Daoy (cell line): ENCODE measurements at places on chromosomes 1 and 21. TPM values are rescaled to one million over a fixed set of nuclear protein-coding genes. Genes with fewer than 3 reads are reported as not detected.

RGL1 gene
- 5.4 and 8.1 TPM in 2 replicates for total RNA-seq

GBP6 gene
- 0.11 TPM in 1 of 2 replicates, not detected in the other for total RNA-seq

NTMT2 gene
- not detected in 2 replicates for total RNA-seq

- no peak for DNase-seq
These were observed 21.1 kb downstream of the ATP8B2 start for GRCh38 chr1:154346276-154346917.

DNA sequence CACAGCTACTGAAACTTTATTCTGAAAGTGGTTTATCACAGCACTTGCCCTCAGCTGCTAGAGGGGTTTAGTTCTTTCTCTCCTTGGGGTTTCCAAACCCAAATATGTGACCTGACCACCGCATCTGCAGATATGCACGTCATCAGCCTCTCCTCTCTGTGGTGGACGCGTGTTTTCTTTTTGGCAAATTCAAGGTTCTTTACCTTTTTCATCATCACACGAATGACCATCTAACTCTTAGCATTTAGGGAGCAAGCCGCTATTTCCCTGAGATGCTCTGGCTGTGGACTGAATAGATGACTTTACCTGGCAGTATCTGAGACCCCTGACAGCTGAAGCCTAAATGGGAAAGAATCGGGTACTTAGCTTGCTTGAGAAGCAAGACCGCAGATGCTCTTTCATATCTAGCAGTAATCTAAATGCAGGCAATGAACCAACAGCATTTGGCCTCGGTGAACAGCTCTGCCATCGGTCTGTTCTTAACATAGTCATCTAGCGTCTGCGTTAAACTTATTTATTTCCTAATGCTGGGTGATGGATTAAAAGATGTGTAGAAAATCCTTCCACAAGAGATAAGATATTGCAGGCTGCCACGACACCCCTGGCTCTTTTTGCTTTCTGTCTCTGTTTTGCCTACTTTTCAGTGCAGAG, 463.4 kb downstream of the CAMTA1 start:
- no peak for DNase-seq

DNA sequence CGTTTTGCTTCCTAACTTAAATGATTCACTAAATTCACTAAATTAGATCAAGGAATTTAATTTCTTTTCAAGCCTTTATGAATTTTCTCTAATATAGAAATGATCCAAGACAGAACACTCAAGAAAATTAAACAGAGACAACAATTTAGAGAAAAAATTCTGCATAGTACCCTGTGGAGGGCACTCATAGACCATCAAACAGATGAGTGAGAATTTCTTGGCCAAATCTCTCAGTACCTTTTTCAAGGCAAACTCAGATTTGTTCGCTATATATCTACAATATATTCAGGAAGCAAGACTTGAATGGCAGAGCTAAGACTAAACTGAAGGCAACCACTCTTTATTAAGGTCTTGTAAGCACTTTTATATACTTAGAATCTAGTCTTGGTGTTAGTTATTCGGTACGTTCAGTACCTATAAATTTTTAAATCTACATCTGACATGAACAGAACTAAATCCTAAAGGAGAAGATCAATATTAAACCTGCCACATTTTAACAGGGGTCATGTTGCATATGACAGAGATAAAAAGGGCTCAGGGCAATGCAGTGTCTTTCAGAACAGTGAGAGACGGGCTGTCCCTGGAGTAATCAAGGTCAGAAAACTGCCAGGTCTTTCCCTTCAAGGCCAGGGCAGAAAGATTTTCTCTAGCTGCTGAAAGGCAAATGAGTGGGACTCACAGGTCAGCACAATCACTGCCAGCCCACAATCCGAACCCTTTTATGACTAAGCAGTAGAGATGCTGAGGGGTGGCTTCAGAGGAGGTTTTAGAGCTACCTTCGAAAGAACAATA, 118.8 kb upstream of the TMPRSS15 start:
- no peak for DNase-seq

DNA sequence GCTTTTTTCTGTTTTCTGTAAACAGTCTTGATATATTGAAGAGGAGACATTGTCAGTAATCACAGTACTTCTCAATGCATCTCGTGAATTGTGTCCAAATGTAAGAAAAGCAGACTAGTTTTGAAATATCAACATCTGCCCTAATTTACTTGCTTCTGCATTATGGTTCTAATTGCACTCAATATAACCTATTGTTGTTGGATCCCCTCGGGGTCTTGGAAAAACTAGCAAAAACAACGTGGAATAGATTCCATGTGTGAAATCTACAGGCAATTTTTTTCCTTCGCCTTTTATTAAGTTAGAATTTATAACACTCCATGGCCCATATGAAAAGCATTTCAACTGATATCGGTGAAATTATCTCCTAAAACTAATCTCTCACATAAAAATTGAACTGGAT, 236.5 kb downstream of the TTLL7 start:
- no peak for DNase-seq
